ENCODE measurements at places on chromosomes 13 and 19. TPM values are rescaled to one million over a fixed set of nuclear protein-coding genes. Genes with fewer than 3 reads are reported as not detected.
A peak's percentile ranks its signal among the peaks of the same experiment; 100 is the strongest.

Gene OLFM2
- 1.7 TPM for total RNA-seq

Gene RDH8
- total RNA-seq: not detected

Gene CDX2
- not detected for total RNA-seq

Gene NKG7
- total RNA-seq: 1.8 TPM

Gene AXL
- 13.6 TPM for total RNA-seq

Gene CRB3
- total RNA-seq: not detected

Gene LINGO3
- not detected for total RNA-seq

- no peak for DNase-seq
- H3K4me1 ChIP-seq: no peaks in the 10 kb centered on the region
- H3K27me3 ChIP-seq: no peaks in the 10 kb centered on the region
- H3K4me3 ChIP-seq: no peak overlapping the region
- H3K27ac ChIP-seq: no peak overlapping the region
Measured at GRCh38 chr13:57418067-57418677, 213.4 kb upstream of the PCDH17 start.

- peaks cover 73% of the 10 kb centered on the region for H3K27me3 ChIP-seq
- no peaks in the 10 kb centered on the region for H3K4me1 ChIP-seq
- no peak overlapping the region for H3K4me3 ChIP-seq
- no peak for DNase-seq
Measured at GRCh38 chr13:111516712-111517640, 196.5 kb downstream of the TEX29 start.

- H3K36me3 ChIP-seq: no peaks in the 10 kb centered on the region
- DNase-seq: no peak
- no peak overlapping the region for H3K27ac ChIP-seq
- H3K4me1 ChIP-seq: no peaks in the 10 kb centered on the region
- H3K27me3 ChIP-seq: no peaks in the 10 kb centered on the region
Measured at GRCh38 chr13:87777387-87777786, 106.2 kb downstream of the SLITRK5 start.

DNA sequence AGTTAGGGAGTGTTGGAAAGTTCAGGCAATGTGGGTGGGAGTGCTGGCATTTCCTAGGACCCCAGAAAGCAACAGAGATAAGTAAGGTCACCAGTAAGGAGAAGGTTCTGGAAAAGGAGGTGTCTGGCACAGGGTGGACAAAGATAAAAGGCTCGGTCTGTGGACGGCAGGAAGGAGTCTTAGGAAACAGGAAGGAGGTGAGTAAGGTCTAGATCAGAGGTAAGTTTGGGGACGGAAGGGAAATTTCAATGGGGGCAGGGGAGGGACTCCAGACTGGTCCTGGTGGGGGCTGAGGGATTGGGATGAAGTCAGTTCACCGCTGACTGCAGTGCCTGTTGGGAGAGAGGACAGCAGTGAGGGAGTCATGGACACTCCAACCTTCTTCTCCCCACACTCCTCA is 7.8 kb upstream of the OPA3 start:
- H3K27me3 ChIP-seq: peaks cover 60% of the 10 kb centered on the region
- no peak overlapping the region for H3K4me3 ChIP-seq
- peaks cover 22% of the 10 kb centered on the region for H3K36me3 ChIP-seq
- peaks cover 41% of the 10 kb centered on the region for H3K4me1 ChIP-seq

DNA sequence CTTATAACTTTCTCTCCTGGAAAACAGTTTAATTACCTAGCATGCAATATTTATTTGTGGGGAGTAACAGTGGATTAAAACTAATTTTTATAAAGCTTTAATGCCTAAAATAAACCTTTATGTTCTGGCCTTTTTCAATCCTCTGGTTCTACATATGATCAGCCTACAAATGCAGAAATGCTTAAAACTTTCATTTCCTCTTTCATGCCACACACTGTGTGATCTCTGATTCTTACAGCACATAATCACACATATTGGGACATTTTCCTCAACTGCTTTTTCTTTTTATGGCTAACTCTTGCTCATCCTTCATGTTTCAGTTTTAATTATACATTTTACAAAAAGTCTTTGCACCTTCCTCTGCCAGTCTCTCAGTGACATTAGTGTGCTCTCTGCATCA is 910.8 kb upstream of the SLITRK6 start:
- H3K4me3 ChIP-seq: no peak overlapping the region
- H3K4me1 ChIP-seq: no peaks in the 10 kb centered on the region
- no peaks in the 10 kb centered on the region for H3K27me3 ChIP-seq
- no peak for DNase-seq
- H3K27ac ChIP-seq: no peak overlapping the region
- H3K36me3 ChIP-seq: no peaks in the 10 kb centered on the region

- no peak overlapping the region for H3K4me3 ChIP-seq
- H3K27ac ChIP-seq: no peak overlapping the region
- H3K4me1 ChIP-seq: no peaks in the 10 kb centered on the region
- H3K36me3 ChIP-seq: no peaks in the 10 kb centered on the region
- peaks cover 55% of the 10 kb centered on the region for H3K27me3 ChIP-seq
Measured at GRCh38 chr19:9885077-9885552, 50.0 kb downstream of the PIN1 start.

- H3K4me1 ChIP-seq: no peaks in the 10 kb centered on the region
- H3K36me3 ChIP-seq: no peaks in the 10 kb centered on the region
- no peak overlapping the region for H3K4me3 ChIP-seq
- no peak for DNase-seq
- H3K27ac ChIP-seq: no peak overlapping the region
Measured at GRCh38 chr19:33676999-33677665, 55.4 kb downstream of the CHST8 start.

- no peaks in the 10 kb centered on the region for H3K36me3 ChIP-seq
- peaks cover 35% of the 10 kb centered on the region for H3K4me1 ChIP-seq
- peak overlapping the region; percentile 76 for H3K27ac ChIP-seq
- peak overlapping the region; percentile 42 for H3K4me3 ChIP-seq
Measured at GRCh38 chr19:778910-779653, 18.2 kb upstream of the PTBP1 start.

GRCh38 chr13:28204043-28204442 is 65.7 kb downstream of the PAN3 start:
- H3K27me3 ChIP-seq: no peaks in the 10 kb centered on the region
- H3K36me3 ChIP-seq: peaks cover 21% of the 10 kb centered on the region
- DNase-seq: no peak
- no peak overlapping the region for H3K27ac ChIP-seq
- no peaks in the 10 kb centered on the region for H3K4me1 ChIP-seq
- H3K4me3 ChIP-seq: no peak overlapping the region

DNA sequence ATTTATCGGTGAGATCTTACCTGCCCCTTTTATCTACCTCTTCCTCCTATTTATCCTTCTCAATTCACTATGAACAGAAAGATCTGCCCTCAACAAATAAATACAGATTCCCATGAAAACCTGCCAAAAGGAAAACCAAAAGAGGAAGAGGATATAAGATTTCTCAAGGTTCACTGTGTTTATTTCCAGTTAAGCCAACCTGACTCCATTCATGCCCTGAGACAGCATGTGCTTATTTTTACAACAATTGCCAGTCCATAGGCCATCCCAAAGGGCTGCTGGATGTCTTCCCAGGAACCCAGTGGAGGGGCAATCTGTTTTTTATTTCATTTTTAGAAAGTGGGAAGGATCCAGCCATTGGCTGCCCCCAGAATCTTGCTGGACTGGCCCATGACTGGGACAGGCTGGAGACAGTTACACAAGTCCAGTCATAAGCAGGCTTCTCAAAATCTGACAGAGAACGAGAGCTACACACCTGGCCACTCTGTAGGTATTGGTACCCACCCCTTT is 209.1 kb downstream of the IRS2 start:
- DNase-seq: no peak
- H3K27ac ChIP-seq: no peak overlapping the region
- H3K36me3 ChIP-seq: no peaks in the 10 kb centered on the region
- no peak overlapping the region for H3K4me3 ChIP-seq

DNA sequence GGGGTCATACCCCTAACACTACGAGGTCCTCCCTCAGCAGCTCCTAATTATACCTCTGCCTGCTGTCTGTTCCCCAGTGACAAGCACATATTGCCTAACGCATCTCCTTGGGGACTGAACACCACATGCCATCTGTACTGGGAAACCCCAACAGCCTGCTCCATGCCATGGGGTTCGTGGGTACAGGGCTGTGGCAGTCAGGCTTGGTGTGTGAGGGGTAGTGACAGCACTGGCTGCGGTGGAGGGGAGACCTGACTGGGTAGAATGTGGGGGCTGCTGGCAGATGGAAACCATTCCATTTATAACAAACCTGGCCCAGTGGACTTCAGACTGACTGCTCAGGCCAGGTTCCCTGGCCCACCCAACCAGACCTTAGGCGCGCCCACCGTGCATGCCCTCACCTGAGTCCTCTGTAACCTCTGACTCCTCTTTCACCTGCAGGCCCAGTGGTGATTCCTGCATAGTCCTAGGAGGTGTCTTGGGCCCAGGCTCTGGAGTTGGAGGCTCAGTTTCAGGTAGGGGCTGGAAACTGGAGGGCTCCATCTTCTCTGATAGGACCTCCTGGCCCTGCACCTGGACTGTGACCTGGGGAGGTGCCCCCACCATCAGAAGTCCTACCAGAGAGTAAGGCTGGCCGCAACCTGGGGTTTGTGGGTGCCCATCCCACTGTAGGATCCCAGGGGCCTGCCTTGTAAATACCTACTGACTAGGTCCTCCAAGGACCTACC is 3.0 kb downstream of the MZF1 start:
- peak; percentile 12 for DNase-seq
- no peaks in the 10 kb centered on the region for H3K27me3 ChIP-seq
- peaks cover 29% of the 10 kb centered on the region for H3K4me1 ChIP-seq

DNA sequence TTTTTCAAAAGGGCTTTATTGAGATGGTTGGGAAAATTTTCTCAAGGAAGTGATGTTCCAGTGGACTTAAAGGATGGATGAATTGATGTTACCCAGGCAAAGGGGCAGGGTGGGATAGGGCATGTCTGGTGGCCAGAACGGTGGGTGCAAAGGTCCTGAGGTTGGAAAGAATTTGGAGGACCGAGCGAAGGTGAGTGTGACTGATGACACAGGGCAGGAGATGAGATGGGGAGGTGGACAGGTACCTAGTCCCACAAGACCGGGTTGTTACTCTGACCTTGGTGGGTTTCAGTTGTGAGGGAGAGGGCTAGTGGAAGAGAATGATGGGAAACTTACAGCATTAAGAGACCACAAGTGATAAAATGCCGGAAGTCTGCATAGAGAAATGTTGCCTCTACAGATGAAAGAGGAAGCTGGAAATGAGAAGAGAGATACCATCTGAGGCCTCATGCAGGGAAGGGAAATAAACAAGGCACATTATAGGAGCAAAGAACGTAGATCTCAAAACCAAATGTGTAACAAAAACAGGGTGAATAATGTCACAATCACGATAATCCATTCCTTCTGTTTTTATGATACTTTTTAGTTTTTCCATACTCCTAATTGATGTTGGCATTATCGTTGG is 4.5 kb downstream of the ADGRE1 start:
- H3K4me1 ChIP-seq: no peaks in the 10 kb centered on the region
- no peak for DNase-seq
- no peaks in the 10 kb centered on the region for H3K36me3 ChIP-seq
- H3K27ac ChIP-seq: no peak overlapping the region
- H3K27me3 ChIP-seq: peaks cover 36% of the 10 kb centered on the region
